Stimulated activated CD8-positive, alpha-beta memory T cell treated with anti-CD3 and anti-CD28 coated beads, Interleukin-7, amount 100 ng/mL, for 48 hours (primary cell): ENCODE measurements at places on chromosomes 2 and 18.
A peak's percentile ranks its signal among the peaks of the same experiment; 100 is the strongest.

DNA sequence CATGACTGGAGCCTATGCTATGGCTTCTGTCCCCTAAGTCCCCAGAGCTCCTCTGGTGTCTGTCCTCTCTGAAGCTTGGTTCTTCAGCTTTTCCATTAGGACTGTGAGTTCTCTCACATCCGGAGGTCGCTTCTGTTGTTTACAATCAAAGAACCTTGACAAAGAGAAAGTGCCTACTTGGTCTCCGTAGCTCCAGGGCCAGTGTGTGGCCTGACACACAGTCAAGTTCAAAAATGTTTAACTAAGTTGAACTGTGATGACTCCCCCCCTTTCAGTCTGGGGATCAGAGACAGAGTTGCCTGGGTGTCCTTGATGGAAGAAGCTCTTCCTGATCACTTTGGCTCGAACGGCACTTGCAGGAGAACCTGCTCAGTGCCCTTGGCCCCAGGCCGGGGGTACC is 26.3 kb upstream of the YWHAQ start:
- no peak for DNase-seq

DNA sequence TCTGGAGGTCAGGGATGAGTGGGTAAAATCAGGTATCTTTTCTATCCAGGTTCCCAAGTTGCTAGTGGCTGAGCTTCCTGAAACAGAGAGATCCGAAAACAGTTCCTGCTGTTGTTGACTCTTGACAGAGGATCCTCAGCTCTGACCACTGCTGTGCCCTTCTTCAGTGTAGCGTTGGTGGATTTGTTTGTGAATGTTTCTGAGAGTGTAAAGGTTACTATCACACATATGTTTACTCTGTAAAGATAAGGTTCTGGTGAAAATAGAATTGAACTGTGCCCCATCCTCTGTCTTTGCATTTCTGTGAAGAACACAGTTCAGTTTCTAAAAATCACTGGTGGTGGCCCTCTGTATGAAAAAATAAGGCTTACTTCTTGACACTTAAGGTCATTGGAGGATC is 119.8 kb downstream of the LDLRAD4 start:
- DNase-seq, result no peak

DNA sequence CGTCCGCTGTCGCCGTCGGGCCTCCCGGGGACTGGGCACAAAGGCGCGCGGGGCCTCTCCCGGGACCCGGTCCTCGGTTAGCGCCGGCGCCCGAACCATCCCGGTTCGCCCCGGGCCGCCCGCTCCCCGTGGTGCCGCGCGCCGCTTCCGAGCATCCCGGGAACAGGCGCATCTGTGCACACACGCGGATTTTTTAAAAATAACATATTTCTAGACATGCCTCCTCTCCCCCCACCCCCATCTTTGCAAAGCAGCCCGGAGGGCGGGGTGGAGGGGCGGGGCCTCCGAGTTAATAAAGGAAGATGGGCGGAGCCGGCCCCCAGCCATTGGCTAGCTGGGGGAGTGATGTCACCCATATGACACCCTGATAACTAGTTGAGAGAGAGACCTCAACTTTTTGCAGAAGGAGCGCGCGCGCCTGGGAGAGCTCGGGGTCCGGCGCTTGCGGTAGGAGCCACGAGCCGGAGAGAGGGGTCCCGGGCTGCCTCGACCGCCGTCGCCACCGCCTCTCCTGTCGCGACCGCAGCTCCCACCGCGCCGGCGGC is at the start of gene SOX11:
SOX11 (plus strand) TSS at position 400 of the 545 bp plus-strand sequence. CDS start 338 bp downstream, outside the sequence.
- DNase-seq, result no peak

DNA sequence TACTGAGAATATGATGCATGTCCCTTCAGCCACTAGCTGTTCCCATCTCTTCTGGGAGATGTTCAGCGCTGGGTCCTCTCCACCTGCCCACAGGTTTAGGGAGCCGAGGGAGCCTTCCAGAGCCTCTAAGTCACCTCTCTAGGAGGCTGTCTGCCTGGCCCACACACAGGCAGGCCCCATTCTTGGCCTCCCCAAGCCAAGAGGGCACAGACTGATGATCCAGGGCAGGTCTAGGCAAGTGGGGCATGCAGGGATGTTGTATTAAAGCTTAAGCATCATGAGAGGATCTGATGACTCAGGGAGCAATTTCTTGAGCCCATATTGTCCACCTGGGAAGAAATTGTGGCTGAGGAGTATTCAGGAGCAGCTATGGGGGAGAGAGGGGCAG is 19.9 kb downstream of the TMSB10 start:
- no peak for DNase-seq

GRCh38 chr2:138777996-138778395 is 2.2 kb downstream of the NXPH2 start:
- no peak for DNase-seq

- DNase-seq, result no peak
Observed at GRCh38 chr2:156892467-156893281, 364.8 kb upstream of the GALNT5 start.

DNA sequence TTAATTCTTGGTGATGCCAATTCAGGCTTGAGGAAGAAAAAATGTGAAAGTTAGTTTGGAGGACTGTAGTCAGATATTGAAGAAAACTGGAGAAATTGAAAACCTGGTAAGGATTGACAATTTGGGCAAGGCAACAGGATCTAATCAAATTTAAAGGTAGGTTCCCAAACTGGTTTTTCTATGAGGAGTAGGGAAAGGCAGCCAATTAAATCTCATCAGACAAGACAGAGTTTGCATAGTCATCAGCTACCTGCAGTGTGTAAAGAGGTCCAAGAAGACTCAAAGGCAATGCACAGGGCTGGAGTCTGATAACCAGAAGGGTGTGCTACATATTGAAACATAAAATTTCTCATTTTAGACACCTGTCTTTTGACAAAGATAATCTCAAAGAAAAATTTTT is 16.0 kb upstream of the CAB39 start:
- no peak for DNase-seq

DNA sequence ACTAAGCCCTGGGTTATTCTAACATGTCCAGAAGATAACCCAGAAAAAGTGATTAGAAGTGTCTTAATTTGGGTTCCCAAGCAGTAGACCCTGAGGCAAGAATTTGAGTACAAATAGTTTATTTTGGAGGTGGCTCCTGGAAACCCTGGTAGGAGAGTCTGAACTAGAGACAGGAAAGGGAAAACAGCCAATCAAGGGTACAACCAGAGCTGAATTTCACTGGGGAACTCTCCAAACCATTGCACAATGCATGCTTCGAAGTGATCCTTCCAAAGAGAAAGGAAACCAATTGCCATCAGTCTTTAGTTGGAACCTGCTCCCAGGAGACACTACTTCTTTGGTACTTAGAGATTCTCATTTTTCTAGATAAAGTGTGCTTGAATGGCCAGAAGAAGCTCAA is 361.5 kb downstream of the MBD2 start:
- DNase-seq, result no peak

DNA sequence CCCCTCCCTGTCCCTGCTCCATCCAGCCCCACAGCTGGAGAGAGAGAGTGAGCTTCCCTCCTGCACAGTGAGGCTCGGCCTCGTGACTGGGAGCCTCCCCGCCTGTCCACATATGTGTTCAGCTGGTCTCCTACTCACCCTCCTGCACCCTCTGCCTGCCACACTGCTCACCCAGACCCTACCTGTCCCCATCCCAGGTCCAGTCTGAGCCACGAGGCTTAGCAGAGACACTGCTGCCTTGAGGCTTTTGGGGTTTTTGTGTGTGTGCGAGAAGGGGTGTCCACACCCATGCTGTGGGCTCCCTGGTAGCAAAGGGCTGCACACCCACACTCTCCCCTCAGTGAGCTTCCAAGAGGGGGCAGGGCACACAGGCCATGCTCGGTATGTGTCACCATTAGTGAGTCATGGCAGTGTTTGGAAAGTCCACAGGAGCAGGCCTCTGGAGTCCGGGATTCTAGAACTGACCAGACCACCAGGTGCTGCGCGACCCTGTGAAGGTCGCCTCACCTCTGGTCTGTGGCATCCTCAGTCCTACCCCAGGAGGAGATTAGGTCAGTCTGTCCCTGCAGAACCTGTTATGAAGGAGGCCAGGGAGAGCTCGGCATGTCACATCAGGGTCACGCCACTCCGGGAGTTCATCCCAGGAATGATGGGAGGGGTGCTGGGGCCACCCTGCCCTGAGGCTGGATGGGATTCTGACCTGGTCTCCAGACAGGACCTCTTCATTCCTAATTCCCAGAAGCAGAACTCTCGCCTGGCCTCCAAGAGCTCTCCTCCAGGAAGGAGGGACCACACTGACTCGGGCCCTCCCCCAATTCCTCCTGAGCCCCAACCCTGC is 39.9 kb upstream of the SMAD7 start:
- no peak for DNase-seq

DNA sequence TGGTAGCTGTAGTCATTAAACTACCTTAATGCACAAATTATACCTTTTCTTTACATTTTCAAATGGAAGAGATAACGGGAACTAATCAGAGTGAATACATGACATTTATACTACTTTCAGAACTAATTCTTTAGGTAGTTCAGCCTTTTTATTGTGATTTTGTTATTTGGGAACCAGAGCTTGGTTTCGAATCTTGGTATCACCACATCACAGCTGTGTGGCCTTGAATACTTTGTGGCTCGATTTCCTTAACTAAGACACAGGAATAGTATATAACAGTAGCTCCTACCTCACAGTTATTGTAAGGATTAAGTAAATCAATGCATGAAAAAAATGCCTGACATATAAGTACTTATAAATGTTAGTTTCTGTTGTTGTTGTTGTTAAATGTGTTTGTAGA is 240.0 kb downstream of the WDR7 start:
- no peak for DNase-seq

GRCh38 chr2:237585590-237586221 is 4.8 kb downstream of the RAB17 start:
- DNase-seq, result no peak

- peak; percentile 39 for DNase-seq
Observed at GRCh38 chr18:62524440-62525200, 1.8 kb downstream of the ZCCHC2 start.

GRCh38 chr2:166376873-166377272 is 1.1 kb upstream of the SCN9A start:
- no peak for DNase-seq

GRCh38 chr2:167484875-167485274 is 596.6 kb downstream of the XIRP2 start:
- DNase-seq, result no peak

DNA sequence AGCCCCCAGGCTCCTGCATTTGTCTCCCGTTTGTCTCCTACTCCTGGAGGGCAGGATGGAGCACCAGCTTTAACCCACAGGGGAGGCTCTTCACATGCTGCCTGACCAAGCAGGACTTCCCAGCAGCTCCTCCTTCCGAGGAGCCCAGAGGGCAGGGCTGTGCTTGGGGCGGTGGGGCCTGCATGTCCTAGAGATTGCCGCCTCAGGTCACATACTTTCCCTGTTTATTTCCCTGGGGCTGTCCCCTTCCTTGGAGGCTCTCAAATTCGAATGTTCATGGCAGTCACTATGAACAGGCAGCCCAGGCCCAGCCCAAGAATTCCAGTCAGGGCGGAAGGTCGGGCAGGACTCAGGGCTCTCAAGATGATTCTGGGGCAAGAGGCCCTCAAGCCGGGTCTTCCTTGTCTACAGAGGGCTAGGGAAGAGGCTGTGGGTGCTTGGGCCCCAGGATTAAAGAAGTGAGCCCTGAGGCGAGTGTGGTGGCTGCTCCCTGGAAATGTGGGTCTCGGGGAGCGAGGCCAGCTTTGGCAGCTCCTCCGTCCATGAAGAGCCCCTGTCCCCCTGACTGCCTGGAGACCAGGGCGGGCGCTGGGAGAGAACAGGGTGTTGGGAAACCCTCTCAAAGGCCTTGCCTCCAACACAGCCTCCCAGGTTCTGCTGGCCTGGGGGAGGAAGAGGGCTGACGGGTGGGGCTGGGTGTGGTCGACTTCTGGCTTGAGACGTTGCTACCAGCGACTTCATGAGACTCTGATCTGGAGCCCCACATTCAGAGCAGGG is 48.9 kb upstream of the HPCAL1 start:
- DNase-seq, result no peak

- DNase-seq, result no peak
Observed at GRCh38 chr2:33115196-33115595, 168.4 kb downstream of the LTBP1 start.

DNA sequence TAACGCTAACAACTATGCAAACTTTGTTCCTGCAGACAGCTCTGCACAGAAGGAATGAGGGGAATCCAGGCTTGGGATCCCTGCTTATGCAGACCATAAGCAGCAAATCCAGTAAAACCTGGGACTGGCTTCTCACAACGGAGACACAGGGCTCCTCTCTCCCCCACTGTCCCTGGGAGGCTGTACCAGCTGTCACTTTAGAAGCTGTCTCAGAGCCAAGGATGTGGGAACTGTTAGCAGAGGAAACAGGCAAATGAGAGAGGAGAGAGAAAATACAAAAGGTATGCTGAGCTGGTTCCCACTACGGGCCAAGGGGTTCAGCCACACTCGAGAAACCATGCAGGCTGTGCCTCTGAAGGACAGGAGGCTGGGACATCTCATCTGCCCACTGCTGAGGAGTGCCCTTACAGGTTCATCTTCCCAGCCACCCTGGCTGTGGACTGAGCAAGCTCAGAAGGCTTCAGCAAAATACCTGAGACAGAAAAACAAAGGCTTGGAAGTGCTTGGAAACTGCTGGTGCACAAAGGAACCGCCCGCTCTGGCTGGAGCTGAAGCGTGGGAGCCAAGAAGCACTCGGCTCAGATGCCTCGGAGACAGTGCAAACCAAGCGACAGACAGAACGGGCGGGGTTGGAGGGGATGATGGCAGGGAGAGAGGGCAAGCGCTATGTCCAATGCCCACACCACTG is 72.5 kb downstream of the FAM210A start:
- DNase-seq, result no peak

GRCh38 chr18:2494921-2495320 is 76.4 kb downstream of the METTL4 start:
- no peak for DNase-seq

GRCh38 chr2:239774933-239775622 is 250.1 kb downstream of the NDUFA10 start:
- DNase-seq, result no peak

GRCh38 chr2:174971868-174972781 is 33.1 kb downstream of the CHN1 start:
- no peak for DNase-seq

GRCh38 chr2:30147196-30147714 is 448 bp downstream of the YPEL5 start:
- DNase-seq, result no peak

- no peak for DNase-seq
Observed at GRCh38 chr2:79723830-79724229, 211.0 kb downstream of the CTNNA2 start.

- DNase-seq, result no peak
Observed at GRCh38 chr2:198966269-198966668, 491.5 kb downstream of the SATB2 start.

DNA sequence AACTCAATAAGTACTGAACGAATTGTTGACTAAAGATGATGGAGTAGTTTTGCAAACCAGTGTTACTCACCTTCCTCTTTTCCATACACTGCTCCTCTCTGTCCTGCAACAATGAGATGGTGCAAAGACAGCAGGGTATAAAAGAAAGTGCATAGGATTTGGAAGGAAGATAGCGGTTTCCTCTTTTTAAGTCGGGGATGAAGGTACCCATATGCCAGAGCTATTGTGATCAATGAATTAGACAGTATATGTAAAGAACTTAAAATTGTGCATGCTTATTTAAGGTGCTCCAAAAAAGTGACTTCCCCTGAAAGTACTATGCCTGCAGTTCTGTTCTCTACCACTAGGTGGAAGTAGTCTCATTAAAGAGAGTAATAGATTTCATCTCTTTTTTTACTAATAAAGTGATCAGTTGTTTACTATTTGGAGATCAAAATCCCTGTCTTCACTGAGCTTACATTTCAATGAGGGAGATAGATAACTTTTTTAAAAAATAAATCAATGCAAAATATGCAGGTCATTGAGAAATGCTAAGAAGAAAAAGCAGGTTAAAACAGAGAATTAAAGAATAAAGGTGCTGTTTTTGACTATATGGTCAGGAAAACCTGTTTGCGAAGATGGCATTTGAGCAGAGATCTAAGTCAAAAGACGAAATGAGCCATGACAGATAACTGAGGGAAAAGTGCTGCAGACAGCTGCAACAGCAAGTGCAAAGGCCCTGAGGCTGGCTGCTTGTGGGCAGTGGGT is 339.7 kb upstream of the SLC14A2 start:
- no peak for DNase-seq
